ENCODE measurements at places on chromosomes 5 and 9. TPM values are rescaled to one million over a fixed set of nuclear protein-coding genes. Genes with fewer than 3 reads are reported as not detected.

Gene PCDHGA12
- 4.6 TPM for total RNA-seq

Gene FBXL7
- total RNA-seq = 12.2 TPM

- DNase-seq = no peak
Observed at GRCh38 chr9:89430995-89431394, 66.9 kb downstream of the SEMA4D start.

DNA sequence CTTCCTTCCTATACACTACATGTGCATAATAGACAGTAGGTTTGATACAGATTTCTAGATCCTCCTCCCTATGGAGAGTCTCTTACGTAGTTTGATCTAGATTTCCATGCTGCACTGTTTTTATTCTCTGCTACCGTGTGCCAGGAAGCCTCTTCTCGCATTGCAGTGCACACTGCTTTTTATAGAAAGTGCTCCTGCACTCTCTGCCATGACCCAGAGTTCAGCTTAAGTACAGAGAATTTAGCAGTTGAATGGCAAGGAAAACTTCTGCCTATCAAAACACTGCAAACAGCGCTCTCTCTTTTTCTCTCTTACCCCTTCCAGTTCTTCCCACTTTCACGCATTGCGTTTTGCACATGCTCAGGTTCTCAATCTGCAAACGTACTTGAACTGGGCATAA, 187.4 kb downstream of the ARHGAP26 start:
- no peak for DNase-seq

- no peak for DNase-seq
Observed at GRCh38 chr5:143349177-143349576, 54.3 kb downstream of the NR3C1 start.

GRCh38 chr5:96243862-96244261, 189.2 kb downstream of the PCSK1 start:
- DNase-seq = no peak

Gene C9orf50
- total RNA-seq = not detected

GRCh38 chr5:65861830-65862241, 64.5 kb upstream of the ERBIN start:
- DNase-seq = no peak

DNA sequence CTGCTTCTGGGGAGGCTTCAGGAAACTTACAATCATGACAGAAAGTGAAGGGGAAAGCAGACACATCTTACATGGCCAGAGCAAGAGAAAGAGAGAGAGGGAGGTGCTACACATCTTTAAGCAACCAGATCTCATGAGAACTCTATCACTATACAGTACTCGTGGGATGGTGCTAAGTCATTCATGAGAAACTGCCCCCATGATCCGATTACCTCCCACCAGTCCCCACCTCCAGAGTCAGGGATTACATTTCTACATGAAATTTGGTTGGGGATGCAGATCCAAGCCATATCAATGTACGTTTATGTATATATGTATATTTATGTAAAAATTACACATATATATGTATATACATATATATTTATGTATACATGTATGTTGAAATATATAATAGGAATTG, 54.4 kb upstream of the CCDC112 start:
- no peak for DNase-seq

Gene ENHO
- total RNA-seq = not detected

GRCh38 chr9:123883634-123884033, 46.3 kb downstream of the DENND1A start:
- no peak for DNase-seq

GRCh38 chr5:432201-432927, 10.6 kb upstream of the EXOC3 start:
- peak; percentile 69 for DNase-seq

- no peak for DNase-seq
Observed at GRCh38 chr9:70367305-70367930, 47.0 kb downstream of the KLF9 start.

Gene SIL1
- total RNA-seq = 66.6 TPM

DNA sequence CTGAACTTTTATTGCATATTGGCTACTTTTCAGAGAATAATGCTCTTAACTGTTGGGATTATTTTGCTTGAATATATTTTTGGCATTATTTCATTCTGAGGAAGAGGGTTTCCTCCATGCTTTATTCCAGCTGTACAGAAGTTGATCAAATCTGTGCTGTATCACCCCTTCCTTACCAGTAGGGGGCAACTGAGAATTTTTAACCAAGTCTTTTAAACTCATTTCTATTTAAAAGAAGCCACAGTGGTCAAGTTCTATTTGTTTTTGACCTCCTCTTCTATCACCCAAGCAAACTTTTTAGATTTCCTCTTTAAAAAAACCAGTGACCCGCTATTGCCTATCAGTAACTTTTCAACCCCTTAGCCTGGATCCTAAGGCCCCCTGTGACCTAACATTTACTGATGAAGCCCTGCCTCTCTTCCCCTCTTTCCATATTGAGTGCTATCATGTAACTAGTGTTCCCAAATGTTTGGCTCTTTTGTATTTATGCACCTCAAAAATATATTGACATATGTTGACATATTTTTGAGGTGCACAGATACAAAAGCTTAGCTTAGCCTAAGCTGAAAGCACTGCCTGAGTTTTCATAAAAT, 80.6 kb downstream of the FBXO4 start:
- no peak for DNase-seq

GRCh38 chr5:107104040-107104995, 566.4 kb downstream of the EFNA5 start:
- no peak for DNase-seq

Gene FST
- 2.9 TPM for total RNA-seq

DNA sequence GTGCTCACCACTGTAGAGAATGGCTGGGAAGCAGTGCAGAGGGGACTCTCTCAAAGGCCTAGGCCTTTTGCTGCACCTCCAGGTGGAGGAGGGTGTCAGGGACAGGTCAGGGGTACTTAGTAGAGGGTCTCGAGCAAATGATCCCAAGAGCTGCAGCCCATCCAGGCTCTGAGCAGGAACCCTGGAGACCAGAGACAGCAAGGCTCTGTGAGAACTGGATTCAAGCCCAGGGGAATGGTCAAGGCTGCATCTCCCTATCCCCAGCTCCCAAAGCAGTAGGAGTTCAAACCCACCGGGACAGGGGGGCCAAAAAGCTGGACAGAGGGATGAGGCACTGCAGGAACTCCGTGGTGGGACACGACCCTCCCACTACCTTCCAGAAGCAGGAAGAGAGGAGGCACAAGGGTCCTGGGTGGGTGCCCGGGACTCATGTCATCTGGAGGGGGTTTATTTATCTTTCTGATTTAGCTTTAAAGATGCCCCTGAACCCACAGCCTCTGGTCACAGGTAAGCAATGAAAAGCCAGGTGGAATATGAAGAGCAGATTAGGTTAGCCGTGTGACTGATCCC, 124.8 kb downstream of the MVB12B start:
- DNase-seq = no peak

- no peak for DNase-seq
Observed at GRCh38 chr5:7947301-7947700, 78.4 kb downstream of the MTRR start.

Gene CRHBP
- 4.9 TPM for total RNA-seq

Gene GFI1B
- not detected for total RNA-seq

GRCh38 chr9:133467101-133467500, 7.3 kb downstream of the CACFD1 start:
- no peak for DNase-seq

DNA sequence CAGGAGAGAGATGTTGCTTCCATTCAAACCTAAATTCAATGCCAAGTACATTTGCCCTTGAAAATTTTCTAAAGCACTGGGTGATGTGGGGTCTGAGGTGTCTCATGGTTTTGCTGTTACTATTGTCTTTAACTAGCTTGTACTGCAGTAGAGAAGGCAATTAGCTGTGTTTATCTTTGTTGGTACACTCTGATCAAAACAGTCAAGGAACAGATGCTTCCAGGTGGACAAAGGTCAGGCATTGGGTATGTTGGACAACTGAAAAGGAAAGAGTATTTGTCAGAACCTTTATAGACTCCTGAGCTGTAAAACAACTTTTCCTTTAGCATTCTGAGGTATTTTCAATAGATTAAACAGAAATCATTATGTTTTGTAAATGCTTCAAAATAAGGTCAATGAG, 2228.7 kb upstream of the WWC1 start:
- DNase-seq = no peak

Gene SLC6A3
- total RNA-seq = not detected
